ENCODE measurements at places on chromosomes 13 and 19. TPM values are rescaled to one million over a fixed set of nuclear protein-coding genes. Genes with fewer than 3 reads are reported as not detected.

Gene YJEFN3
- total RNA-seq: 1.2 TPM

Gene WDR18
- total RNA-seq: 69.8 TPM

Gene S1PR4
- total RNA-seq: under 0.01 TPM

Gene FXYD7
- not detected for total RNA-seq

Gene PSPN
- total RNA-seq: 0.87 TPM

Gene NLRP7
- 0.22 TPM for total RNA-seq
